ENCODE measurements at places on chromosomes 2 and 18. TPM values are rescaled to one million over a fixed set of nuclear protein-coding genes. Genes with fewer than 3 reads are reported as not detected.

GATA6 gene
- 0.05 TPM for total RNA-seq

DNA sequence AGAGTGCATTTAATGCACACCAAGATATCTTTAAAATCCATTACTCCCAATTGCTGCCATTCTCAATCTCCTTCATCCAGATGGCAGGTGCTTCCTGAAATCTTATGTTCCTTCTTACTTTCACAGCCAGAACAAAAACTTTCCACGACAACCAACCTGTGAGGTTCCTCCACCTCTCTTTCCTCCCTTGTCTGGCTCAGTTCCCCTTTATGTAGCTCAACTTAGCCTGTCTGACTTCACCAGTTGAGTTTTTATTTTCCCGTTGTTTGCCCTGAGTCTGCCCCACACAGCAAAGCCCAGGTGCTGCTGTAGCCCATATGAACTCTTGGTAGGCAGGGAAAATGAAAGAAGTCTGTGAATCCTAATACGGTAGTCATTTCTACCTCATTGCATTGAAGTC is 112.5 kb downstream of the MREG start:
- no peak overlapping the region for H3K27ac ChIP-seq
- no peaks in the 10 kb centered on the region for H3K36me3 ChIP-seq
- no peaks in the 10 kb centered on the region for H3K4me1 ChIP-seq
- no peaks in the 10 kb centered on the region for H3K27me3 ChIP-seq
- DNase-seq = no peak

DNA sequence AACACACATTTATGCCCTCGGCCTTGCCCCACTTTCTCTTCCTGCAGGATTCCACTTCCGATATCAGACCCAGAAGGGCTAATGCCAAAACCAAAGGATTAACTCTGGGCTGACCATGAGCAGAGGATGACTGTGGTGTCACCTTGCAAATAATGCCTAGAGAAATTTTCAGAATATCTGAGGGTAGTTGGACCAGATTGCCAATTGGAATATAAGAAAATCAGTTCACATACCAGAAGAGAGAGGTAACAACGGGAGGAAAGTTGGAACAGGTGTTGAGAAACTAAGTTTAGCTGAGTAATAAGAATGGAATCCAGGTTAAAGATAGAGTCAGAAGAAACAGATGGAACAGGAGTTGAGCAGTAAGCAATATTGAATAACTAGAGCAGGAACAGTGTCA is 232.7 kb upstream of the UBE2E3 start:
- no peak for DNase-seq
- no peaks in the 10 kb centered on the region for H3K4me1 ChIP-seq
- no peaks in the 10 kb centered on the region for H3K36me3 ChIP-seq

- H3K36me3 ChIP-seq = no peaks in the 10 kb centered on the region
- DNase-seq = no peak
- H3K27ac ChIP-seq = no peak overlapping the region
- no peaks in the 10 kb centered on the region for H3K27me3 ChIP-seq
- no peaks in the 10 kb centered on the region for H3K4me1 ChIP-seq
These were observed 601.0 kb downstream of the XIRP2 start for GRCh38 chr2:167489325-167489724.

- H3K36me3 ChIP-seq = 0 out of 2 replicates have a peak, but pooled peaks cover 5% of the 10 kb centered on the region
- no peak overlapping the region for H3K4me3 ChIP-seq
- H3K27ac ChIP-seq = no peak overlapping the region
- H3K4me1 ChIP-seq = peaks cover 3% of the 10 kb centered on the region
- H3K27me3 ChIP-seq = no peaks in the 10 kb centered on the region
These were observed 85.3 kb downstream of the ZNF407 start for GRCh38 chr18:74682991-74683297.

DNA sequence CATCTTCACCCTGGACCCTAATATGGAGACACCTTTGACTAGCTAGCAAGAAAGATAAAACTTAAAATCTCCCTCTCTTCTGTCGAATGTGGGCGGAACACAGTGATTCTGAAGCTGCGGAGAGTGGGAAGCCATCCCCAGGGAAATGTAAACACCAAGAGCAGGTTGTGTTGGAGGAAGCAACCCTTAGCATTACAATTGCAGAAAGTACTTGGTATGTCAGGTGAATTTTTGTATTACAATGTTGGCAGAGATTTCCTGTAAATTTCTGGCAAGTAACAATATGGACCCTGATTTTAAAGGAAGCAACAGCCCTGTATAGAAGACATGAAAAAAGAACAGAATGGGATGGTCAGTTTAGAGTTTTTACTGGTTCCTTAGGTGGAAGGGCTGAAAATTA is 35.8 kb downstream of the TSN start:
- H3K36me3 ChIP-seq = no peaks in the 10 kb centered on the region
- no peaks in the 10 kb centered on the region for H3K4me1 ChIP-seq
- H3K27me3 ChIP-seq = no peaks in the 10 kb centered on the region
- H3K4me3 ChIP-seq = no peak overlapping the region

TNS1 gene
- total RNA-seq = 0.80 TPM

ANKRD30B gene
- total RNA-seq = not detected

- no peak for DNase-seq
- no peaks in the 10 kb centered on the region for H3K4me1 ChIP-seq
- H3K27ac ChIP-seq = no peak overlapping the region
- H3K4me3 ChIP-seq = no peak overlapping the region
- H3K27me3 ChIP-seq = no peaks in the 10 kb centered on the region
These were observed 862.3 kb downstream of the SUCLG1 start for GRCh38 chr2:83596592-83597282.

MC2R gene
- 0.15 TPM for total RNA-seq

DNA sequence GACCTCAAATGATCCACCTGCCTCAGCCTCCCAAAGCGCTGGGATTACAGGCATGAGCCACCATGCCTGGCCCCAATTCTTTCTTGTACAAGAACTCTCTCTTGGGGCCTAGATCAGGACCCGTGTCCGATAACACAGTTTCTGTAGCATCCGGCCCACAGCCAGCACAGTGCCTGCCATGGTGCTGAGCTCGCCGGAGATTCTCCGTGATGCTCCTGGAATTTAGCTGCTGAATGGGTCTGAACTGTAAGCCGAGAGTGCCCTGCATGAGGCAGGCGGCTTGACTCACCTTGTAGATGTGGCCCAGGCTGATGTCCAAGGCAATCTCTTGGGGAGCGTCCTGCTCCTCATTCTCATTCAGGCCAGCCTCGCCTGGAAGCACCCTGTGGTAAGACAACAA is 53.3 kb upstream of the SEMA4C start:
- no peak for DNase-seq
- no peaks in the 10 kb centered on the region for H3K27me3 ChIP-seq
- no peak overlapping the region for H3K27ac ChIP-seq
- no peaks in the 10 kb centered on the region for H3K36me3 ChIP-seq

DNA sequence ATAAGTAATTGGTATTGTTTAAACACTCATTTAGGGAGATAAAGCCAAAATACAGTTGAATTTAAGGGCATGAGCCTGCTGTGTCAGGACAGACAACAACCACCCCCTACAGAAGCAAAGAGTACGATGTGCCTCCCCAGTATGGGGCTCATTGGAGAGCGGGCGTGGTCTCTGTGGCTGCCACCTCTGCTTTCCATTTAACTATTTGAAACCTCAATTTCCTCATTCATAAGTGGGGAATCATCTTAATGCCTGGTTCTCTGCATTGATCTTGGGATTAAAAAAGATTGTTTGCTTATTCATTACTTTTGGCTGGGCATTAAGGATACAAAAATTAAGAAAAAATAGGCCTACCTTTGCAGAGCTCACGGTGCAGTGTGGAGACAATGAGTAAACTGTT is 21.4 kb downstream of the KCNS3 start:
- DNase-seq = no peak
- H3K4me3 ChIP-seq = no peak overlapping the region
- H3K27me3 ChIP-seq = peaks cover 2% of the 10 kb centered on the region
- H3K36me3 ChIP-seq = no peaks in the 10 kb centered on the region
- no peaks in the 10 kb centered on the region for H3K4me1 ChIP-seq

- DNase-seq = no peak
- H3K4me1 ChIP-seq = no peaks in the 10 kb centered on the region
- no peaks in the 10 kb centered on the region for H3K27me3 ChIP-seq
These were observed 233.3 kb downstream of the MBD2 start for GRCh38 chr18:53991202-53991601.

DNA sequence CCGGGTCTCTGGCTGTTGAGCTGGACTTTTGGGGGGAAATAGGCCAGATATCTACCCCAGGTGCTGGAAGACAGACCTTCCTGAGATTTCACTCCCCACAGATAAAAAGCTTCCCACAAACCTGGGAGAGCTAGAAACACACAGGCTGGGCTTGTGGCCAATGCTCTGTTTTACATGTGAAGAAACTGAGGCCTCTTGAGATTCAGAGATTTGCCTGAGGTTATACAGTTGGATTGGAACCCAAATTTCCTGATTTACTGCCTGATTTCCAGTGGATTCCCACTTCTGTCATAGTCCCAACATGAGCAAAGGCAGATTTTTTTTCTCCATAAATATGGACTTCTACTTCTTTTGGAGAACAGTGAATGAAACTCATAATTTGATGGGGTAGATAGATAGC is 360.2 kb downstream of the SETBP1 start:
- no peaks in the 10 kb centered on the region for H3K4me1 ChIP-seq
- no peak for DNase-seq
- no peak overlapping the region for H3K27ac ChIP-seq
- H3K4me3 ChIP-seq = no peak overlapping the region
- H3K27me3 ChIP-seq = no peaks in the 10 kb centered on the region

- no peaks in the 10 kb centered on the region for H3K36me3 ChIP-seq
- H3K4me1 ChIP-seq = peaks cover 12% of the 10 kb centered on the region
- H3K4me3 ChIP-seq = no peak overlapping the region
- H3K27me3 ChIP-seq = no peaks in the 10 kb centered on the region
- H3K27ac ChIP-seq = no peak overlapping the region
These were observed 8.4 kb downstream of the CASP10 start for GRCh38 chr2:201191132-201191875.

FAM237A gene
- total RNA-seq = not detected

Measured in GM12878 (cell line).